ENCODE measurements at places on chromosomes 5 and 9.

DNA sequence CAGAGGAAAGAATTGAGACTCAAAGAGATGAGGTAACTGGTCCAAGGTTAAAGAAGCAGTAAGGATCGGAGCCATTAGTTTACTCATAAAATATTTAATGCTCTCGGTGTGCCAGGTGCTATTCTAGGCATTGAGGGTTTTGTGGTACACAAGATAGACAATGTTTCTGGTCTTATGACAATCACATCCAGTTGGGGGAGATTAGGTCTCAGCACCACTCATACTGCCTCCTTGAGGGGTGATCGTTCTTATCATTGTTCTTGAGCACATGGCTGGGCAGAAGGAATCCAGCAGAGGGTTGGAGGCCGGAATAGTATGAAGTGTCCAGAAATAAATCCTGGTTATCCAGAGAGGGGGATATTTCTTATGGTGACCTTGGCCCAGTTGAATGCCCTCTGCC lies 40.7 kb upstream of the LCP2 start:
- DNase-seq = no peak

DNA sequence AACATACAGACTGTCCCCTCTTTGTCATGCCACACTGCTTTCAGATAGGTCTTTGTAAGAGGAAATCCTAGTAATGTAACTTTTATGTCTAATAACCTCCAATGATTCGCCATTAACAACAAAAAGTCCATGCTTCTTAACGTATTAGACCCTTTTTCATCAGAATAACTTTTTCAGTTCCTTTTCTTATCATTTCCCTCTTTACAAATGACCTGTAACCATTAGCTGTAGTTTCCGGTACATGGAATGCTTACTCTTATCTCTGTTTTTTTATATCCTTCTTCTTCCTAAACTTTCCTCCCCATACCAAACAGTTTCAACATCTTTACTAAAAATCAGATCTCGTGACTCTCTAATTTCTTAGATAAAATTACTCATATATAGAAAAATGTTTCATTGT lies 268.9 kb upstream of the TYRP1 start:
- no peak for DNase-seq

DNA sequence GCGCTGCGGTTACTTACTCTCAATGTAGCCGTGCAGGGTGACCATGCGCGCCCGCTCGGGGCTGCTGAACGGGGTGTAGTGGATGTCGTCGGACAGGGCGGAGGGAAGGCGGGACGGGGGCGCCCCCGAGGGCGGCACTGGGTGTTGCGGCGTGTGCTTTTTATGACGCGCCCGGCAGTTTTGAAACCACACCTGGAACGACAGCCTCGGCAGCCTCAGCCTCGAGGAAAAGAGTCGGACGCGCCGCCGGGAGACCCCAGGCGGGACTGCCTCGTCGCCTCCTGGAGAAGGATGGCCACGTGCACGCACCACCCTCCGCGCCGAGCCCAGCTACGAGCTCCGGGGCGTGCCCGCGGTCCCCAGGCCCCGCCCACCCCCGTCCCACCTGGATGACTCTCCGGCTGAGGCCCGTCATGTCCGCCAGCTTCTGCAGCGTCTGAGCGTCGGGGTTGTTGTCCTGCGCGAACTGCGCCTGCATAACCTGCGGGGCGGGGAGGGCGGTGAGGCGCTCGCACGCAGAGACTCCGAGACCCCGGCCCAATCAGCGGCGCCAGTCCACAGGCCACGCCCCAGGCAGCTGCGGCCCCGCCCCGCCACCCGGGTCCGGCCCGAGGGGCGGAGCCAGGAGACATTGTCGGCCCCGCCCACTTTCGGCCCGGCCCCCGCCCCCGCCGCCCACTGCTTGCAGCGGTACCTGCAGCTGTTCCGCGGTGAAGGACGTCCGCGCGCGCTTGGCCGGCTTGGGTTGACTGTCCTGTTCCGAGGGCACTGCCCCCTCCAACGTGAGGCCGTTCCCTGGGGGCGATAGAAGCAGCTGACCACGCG lies 15.0 kb downstream of the LHX6 start:
- DNase-seq = no peak

DNA sequence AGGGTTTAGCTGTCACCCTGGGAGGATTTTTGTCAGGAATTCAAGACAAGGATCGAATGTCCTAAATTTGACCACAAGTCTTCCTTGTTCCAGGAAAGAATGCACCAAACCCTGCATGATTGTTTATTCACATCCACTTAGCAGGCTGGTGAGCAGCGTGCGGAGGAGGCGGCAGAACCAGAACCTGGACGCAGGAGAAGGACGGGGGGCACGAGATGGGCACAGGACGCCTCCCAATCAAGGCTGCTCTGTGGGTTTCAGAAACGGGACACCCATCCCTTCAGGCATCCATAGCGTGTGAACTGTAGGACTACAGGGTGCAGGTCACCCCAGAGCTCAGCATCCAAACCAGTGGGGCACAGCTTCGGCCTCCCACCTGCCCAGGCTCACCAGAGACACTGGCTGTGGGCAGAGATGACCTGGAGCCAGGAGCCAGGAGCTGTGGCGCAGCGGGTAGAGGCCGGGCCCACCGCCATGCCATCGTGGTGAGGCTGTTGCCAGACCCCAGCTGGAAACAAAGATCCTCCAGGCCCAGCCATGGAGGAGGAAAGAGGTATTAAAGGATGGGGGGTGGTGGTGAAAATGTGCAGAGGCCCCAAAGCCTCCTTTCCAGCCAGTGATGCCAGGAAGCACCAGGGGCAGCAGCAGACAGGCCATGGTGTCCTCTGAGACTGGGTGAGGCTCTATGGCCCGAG lies 32.3 kb upstream of the ADAMTS2 start:
- DNase-seq = no peak

DNA sequence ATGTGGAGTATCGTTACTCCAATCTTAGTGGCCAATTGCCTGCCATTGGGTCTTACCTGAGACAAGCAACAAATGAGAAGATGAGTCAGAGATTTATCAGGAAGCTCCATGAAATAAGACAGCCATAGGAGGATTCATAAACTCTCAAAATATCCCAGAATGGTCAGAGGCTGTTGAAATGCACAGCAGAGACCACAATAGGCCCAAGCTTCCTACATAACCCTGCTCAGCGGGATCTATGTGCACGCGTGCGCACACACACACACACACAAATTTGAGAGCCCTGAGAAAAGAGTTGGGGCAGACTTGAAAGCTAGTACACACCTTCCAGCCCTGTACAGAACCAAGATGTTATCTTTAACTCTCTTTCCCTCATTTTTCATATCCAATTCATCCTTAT lies 9.8 kb downstream of the UIMC1 start:
- no peak for DNase-seq

DNA sequence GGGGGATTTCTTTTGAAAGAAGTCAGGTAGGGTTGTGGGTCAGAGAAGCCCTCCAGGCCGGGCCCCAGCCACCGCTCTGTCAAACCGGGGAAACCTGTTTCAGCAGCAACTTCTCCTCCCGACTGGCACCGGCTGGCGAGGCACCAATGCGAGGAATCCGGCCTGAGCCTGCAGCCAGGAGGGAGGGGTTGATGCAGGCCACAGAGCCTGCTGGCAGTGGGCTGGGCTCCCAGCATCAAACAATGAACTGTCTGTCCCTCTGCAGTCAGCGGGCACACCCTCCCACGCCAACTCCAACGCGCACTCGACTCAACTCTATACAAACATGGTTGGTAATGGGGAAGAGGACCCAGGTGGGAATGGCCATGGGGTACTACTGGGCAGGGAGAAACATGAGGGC lies 12.1 kb downstream of the PCDH1 start:
- no peak for DNase-seq

- DNase-seq = no peak
These were observed 60.8 kb downstream of the WDR41 start for GRCh38 chr5:77431286-77431685.

DNA sequence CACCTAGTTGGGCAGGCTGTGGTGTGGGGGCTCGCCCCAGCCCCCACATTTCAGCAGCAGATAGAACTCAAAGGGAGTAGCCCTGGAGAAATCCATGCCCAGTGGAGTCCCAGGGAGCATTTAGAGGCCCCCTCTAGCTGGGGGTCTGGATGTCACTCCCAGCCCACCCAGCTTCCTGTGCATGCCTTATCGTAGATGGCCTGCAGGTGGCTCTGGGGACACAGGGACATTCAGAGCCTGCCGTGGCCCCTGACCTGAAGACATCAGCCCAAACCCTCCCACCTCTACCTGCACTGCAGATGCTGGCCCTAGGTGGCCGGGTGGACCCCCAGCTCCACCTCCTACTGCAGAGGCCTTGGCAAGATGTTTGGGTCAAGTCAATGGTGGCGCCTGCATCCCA lies 49.0 kb upstream of the LMX1B start:
- DNase-seq = no peak

DNA sequence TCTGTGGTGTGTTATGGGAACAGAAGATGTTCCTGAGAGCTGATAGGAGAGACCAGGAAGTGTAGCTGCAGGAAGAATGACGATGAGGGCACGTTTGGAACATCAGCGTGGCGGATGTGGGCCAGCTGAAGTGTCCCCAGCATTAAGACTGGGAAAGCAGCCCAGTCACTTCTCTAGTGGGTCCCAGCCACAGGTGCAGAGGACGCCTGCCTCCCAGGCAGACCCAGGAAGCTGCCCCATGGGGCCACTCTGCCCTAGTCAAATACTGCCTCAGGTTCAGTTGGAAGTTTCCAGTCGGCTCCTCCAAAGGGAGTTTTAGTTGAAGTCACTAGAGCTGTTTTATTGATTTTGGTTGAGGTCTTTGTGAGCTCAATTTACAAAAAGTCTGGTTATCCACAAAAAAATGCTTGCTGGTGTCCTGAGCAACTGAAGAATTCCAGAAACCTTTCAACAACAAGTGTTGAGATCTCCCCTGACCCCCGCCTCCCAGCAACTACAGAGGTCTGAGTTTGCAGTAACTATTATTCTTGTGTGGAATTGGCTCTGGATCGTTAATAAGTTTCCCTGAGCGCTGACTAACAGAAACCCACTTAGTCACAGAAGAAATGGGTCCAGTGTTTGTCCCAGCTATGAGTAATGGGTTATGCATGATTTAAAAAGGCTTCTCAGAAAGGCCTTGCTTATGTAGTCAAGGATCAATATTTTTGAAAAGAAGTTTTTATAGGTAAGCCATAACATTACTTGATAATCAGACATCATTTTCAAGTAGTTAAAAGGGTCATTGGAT lies 294.1 kb downstream of the FANCC start:
- no peak for DNase-seq

- peak; percentile 46 for DNase-seq
These were observed at the start of gene STING1 for GRCh38 chr5:139482050-139482889. Gene STING1, minus strand, starts transcription at chr5:139482758. Its CDS starts 1,054 bp downstream, at chr5:139481704.

DNA sequence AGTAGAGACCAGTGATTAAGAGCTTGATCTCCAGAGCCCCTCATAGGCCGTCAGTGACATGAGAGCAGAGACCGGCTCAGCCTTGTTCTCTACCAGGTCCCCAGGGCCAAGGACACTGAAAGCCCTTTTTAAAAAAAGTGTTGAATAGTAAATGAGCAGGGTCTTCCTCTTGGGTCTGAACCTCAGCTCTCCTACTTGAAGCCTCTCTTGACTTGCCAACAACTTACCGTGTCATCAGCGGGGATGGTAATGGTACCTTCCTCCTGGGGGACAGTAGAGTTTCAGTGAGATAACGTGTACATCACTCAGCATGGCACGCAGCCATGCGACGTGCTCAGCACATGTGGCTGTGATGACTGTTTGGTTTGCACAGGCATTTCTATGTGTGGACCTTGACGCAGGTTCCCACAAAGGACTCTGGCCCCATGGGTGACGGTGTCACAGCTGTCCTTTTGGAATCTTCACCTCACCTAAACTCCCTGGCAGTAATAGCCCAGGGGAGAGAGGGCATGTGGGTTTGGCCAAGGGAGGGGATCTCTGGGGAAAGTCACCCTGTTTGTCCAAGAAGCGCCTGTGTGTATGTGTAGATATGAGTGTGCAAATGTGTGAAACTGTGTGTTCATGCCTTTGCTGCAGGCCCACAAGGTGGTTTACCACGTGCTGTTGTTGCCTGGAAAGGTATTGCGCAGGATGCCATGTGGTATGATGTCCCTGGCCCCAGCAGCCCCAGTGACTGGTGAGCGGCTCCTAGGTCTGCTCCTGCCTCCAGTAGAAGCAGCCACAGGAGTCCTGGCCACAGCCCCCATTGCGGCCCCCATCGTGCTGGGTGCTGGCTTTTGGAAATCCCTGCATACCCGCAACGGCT lies 18.7 kb downstream of the ERGIC1 start:
- DNase-seq = no peak

GRCh38 chr5:151065609-151066008 lies 15.2 kb downstream of the TNIP1 start:
- no peak for DNase-seq

DNA sequence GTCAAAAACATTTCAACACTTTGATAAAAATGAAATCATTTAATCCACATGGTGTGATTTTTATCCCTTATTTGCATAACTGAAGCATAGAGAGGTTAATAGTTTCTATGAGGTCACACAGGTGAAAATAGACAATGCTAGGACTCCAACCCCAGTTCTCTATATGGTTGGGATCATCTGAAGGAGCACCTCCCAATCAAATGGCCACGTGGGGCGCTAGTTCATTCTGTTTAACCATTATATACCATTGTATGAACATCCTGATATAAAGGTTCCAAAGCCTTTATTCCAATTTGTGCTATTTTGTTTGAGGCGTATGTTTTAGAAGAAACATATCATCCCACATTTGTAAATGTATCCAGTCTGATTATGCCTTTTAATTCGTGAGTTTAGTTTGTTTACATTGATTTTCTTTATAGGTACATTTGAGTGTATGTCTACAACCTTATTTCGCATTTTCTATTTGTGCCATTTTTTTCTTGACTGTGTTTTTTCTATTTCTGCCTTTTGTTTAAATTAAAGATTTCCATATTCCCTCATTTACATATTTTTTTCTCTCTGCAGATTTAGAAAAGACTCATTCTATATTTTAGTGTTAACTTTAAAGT lies 1092.0 kb downstream of the MAT2B start:
- no peak for DNase-seq

- DNase-seq = no peak
These were observed 33.2 kb upstream of the SLC6A3 start for GRCh38 chr5:1478271-1479035.

GRCh38 chr5:107672211-107673038 lies 1.7 kb upstream of the EFNA5 start:
- DNase-seq = no peak

GRCh38 chr9:93193388-93194220 lies 9.7 kb downstream of the WNK2 start:
- no peak for DNase-seq

Data from activated gamma-delta T cell treated with anti-CD3 and anti-CD28 coated beads, Interleukin-2, amount 50 U/mL, for 16 hours (primary cell).